ENCODE measurements at places on chromosomes 16 and 17.

GRCh38 chr16:68090130-68090529, 5.0 kb downstream of the NFATC3 start:
- DNase-seq: no peak

- DNase-seq: no peak
These were observed 1.2 kb upstream of the FAM222B start for GRCh38 chr17:28843816-28844148.

GRCh38 chr17:4588391-4588790, 4.1 kb downstream of the SMTNL2 start:
- no peak for DNase-seq

DNA sequence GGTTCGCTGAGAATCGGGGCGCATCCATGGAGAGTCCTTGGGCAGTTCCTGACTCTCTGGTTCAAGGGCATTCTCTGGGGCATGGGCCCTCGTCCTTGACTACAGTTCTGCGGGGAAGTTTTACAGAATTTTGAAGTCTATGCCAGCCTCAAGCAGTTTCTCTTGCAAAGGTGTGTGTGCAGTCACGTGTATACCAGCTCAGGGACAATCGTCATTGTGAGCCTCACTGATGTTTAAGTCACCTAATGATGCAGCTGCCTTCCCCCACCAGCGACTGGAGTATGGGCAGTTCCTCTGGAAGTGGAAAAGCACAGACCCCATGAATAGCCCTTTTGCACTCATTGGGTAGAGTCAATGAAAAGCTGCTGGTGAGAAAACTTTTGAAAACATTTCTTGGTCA, 1.3 kb downstream of the PLCG2 start:
- no peak for DNase-seq

GRCh38 chr17:70109497-70109896, 34.5 kb downstream of the KCNJ16 start:
- DNase-seq: no peak

- DNase-seq: no peak
These were observed 939 bp downstream of the CORO6 start for GRCh38 chr17:29621751-29622194.

DNA sequence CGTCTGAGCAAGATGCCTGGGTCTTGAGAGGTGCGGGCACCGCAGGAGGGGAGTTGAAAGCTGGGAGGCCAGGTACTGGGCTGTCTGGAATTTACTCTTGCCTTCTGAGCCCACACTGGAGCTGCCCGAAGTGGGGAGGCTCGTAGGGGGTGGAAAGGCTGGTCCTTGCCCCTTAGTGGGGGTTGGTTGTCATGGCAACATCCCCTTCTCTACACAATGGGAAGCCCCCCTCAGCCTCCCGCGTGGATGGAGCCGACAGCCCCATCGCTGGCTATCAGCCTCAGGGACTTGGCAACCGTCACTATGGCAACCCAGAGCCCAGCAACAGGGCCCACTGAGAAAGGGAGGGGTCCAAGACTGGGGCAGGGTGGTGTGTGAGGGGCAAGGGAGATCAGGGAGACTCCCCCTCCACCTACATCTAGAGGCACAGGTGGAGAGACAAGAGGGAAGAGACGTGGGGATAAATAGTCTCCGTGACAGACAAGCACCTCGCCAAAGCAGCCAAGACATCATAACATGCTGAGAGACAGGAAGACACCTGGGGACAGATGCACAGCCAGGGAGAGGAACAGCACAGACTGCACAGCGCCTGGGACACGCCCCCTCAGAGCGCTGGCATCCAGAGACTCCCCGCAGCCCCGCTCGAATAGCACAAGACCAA, 5.3 kb upstream of the DNAH2 start:
- DNase-seq: no peak

DNA sequence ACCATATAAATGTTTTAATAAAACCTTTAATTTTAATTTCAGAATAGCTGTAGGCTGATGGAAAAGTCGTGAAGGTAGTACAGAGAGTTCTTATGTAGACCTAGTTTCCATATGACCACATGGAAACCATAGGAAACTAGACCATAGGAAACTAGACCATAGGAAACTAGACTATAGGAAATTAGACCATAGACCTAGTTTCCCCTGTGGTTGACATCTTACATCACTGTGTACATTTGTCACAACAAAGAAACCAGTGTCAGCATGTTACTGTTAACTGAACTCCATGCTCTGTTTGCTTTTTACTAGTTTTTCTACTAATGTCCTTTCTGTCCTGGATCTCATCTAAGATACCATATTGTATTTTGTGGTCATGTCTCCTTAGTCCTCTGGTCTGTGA, 14.6 kb downstream of the NUDT7 start:
- no peak for DNase-seq

DNA sequence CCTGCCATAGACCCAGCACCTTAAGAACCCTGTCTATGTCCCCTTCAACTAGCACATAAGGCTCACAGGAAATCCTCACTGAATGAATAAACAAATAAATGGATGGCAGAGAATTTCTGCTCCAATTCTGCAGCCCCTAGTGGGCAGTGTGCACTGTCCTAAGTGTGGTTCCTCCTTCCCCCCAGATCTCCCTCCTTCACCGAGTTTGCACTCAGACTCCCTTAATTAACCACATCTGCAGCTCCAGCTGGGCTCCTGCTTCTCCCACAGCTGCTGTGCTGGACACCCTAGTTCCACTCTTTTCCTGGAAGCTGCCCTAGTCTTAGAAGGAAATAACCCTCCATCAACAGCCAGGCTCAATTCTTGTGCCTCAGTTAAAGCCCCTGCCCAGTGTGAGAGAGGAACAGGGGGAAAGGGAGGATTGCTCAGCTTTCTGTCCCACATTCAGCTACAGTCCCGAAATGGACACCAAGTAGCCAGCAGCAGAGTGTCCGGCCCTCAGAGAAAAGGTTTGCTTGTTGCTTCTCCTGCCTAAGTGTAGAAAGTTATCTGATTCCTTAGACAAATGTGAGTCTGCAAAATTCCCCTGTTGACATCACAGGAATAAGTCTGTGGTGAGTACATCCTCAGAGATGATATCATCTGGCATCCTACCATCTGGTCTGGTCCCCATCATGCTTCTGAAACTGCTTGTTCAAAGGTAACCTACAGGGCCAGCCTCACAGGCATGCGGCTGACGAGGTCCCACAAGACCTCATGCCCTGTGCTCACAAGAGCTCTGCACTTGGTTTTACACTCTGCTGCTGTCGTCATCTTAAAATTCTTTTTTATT, 12.3 kb downstream of the LRRC3C start:
- peak; percentile 32 for DNase-seq

- DNase-seq: no peak
These were observed 342.5 kb downstream of the MAF start for GRCh38 chr16:79257953-79258490.

GRCh38 chr17:45394913-45395568, 37.6 kb downstream of the ARHGAP27 start:
- peak; percentile 37 for DNase-seq

- DNase-seq: no peak
These were observed 404.6 kb downstream of the SOX9 start for GRCh38 chr17:72525225-72526015.

DNA sequence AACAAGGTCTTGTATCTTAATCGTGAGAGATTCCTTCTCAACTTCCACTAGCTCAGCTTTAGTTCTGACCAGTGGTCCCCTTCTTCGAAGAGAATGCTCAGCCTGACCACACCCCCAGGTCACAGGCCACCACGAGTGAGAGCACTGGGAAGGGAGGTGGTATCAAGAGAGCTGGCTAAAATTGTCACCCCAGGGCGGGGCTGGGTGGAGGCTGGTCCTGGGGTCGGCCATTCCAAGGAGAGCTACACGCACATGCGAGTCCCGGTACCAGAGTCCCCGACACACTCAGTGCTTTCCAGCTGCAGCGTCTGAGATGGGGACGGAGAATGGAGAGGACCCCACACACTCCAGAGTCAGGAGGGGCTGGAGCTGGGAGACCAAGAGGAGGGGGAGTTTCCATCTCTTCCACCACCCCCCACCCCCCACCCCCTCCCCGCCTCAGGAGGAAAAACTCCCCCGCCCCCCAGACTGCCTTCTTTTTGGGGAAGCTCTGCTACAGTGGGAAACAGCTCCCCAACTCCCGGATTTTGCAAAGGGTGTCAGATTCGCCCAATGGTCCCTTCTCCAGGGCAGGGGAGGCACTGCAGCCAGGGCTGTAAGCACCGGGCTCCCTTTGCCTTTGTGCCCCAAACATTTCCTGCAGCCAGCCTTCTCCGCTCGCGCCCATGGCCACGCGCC, 1.6 kb downstream of the C1QL1 start:
- DNase-seq: no peak

DNA sequence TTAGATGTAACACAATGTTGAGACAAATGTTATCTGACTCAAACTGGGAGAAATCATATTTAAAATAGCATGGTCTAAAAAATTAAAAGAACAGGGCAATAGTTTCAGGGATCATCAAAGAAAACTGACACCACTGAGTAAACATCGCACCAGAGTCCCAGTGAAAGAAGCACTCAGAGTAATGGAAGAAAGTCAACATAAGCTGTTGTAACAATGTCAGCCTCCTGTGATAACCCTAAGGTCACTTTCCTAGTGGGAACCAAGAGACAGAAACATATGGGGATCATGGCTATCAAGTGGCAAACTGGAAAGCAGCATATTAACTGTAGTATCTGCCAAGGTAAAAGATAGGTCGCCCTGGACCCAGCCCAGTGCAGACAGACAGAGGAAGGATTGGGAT, 160.8 kb downstream of the CA10 start:
- no peak for DNase-seq

DNA sequence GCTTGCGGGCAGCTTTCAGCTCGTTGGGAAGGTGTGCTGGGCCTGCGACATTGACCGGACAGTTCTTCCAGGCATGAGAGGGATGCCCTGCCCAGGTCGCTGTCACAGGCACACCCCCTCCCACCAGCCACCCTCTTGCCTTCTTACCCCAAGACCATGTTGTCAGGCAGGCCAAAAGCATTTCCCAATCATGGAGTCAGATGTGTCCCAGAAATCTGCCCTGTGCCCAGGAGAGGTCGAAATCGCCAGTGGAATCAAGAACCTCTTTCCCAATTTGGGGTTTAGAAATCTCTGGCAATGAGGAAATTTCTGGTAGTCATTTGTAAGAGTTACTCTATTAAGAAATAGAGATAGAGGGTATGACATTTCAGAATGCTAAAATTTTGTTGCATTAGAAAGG, 177.1 kb downstream of the RAB11FIP4 start:
- no peak for DNase-seq

- no peak for DNase-seq
These were observed 17.5 kb downstream of the KRT33A start for GRCh38 chr17:41333098-41333497.

- DNase-seq: no peak
These were observed 28.6 kb upstream of the BAHCC1 start for GRCh38 chr17:81366648-81367047.

All from stimulated activated CD4-positive, alpha-beta T cell treated with anti-CD3 and anti-CD28 coated beads, Interleukin-4, amount 100 ng/mL, for 1 hour (primary cell).